ENCODE measurements at places on chromosomes 2 and 18.

- DNase-seq = no peak
These were observed 149.8 kb upstream of the DCC start for GRCh38 chr18:52190195-52190594.

DNA sequence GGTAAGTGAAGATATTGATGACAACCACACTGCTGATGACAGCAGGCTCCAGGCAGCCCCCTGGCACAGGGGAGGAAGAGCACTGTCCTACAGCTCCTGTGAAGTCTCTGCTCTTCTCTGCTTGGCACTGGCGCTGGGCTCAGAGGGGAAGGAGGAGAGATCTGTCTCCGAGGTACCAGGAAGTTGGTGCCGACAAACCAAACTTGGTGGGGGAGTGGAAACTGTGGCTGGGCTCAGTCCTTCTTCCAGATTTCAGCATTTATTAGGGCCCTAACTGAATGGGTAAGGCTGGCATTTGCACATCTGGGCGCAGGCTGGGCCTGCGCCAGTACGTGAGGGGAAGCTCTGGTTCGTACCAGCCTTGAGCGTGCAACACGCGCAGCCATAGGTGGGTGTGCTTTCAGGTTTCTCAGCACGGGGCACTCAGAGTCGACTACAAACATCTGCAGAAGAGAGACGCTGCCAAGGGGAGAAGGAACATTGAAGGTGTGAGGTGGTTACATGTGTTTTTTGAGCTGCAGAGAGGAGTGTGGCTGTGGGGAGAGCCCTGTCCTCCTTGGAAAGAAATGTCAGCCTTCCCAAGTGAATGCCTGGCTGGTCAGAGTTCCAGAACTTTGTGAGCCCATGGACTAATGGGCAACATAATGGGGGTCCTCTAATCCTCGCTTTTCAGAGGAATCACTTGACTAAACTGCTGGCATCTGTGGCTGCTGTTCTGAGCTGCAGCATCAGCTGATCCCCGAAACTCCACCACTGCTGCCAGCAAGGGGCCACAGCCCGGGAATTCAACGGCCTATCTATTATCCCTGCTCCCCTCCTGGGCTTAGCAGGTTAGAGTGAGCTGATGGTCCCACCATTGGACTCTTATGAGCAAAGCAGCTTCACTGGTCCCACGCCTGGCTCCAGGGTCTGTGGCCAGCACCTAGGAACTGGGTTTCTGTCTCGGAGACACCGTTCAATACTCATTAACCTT lies 55.2 kb upstream of the SEMA4C start:
- peak; percentile 1 for DNase-seq

DNA sequence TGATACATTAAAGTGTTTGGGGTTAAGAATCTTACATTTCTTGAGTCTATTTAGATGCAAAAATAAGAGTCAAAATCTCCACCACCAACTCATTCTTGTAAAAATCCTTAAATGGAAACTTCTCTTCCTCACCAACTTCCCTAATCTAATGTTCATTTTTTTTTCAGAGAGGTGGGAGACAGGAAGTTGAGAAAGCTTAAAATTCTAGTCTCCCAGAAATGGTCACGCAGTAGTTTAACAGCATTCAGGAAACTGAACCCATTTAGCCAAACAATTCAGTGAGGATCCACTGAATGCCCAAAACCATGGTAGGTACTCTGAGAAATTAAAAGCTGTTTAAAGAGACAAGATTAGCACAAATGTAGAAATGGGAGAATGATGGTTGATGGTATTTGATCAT lies 69.0 kb downstream of the TXNL1 start:
- DNase-seq = no peak

- no peak for DNase-seq
These were observed 1.4 kb upstream of the SERTAD2 start for GRCh38 chr2:64655018-64655664.

GRCh38 chr2:213036836-213037235 lies 114.6 kb downstream of the IKZF2 start:
- no peak for DNase-seq

- no peak for DNase-seq
These were observed 2.8 kb downstream of the NPAS2 start for GRCh38 chr2:100822587-100823248.
